A549 treated with Mapracorat at 1 μM for 4 hours (cell line): ENCODE measurements at places on chromosomes 3 and 15. TPM values are rescaled to one million over a fixed set of nuclear protein-coding genes. Genes with fewer than 3 reads are reported as not detected.

The SERPINI2 gene
- total RNA-seq: not detected in 5 replicates

The CCNB2 gene
- 89.8 to 111 TPM (median 99.0 TPM) in 5 replicates for total RNA-seq

The ZNF660 gene
- total RNA-seq: not detected in 5 replicates

The PCOLCE2 gene
- total RNA-seq: 24.9 to 36.3 TPM (median 30.3 TPM) in 5 replicates

The FBXO40 gene
- not detected in 5 replicates for total RNA-seq

The CORO2B gene
- 3.0 to 4.1 TPM (median 3.2 TPM) in 5 replicates for total RNA-seq

The LMAN1L gene
- not detected in 5 replicates for total RNA-seq
